Activated naive CD4-positive, alpha-beta T cell treated with anti-CD3 and anti-CD28 coated beads for 36 hours (primary cell): ENCODE measurements at places on chromosomes 7 and 10.

DNA sequence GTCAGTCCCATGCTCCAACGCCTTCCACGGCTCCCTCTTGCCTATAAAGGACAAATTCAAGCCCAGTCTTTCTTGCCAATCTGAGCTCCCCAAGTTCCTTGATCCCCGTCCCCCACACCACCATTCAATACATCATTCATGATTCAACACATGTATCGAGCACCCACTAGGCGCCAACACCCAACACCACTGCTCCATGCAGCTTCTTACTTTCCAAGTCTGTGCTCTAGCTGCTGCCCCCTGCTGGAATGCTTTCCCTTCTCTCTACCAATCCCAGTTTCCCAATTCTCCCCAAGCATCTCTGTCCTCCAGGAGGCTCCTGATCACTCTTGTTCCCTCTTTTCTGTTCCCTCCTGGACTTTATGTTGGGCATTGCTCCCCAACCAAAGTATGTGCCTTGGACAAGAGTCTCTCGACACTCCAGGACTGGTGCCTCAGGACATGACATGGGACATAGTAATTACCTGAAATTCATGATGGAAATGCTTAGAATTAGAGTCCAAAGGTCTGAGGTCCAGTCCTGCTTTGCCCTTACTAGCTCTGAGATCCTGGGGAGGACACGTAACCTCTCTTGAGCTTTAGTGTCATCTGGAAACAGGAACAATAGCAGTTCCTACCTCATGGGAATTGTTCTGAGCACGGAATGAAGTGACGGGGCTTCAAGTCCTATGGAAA is 172.7 kb downstream of the NEURL1 start:
- no peaks in the 10 kb centered on the region for H3K36me3 ChIP-seq
- H3K27ac ChIP-seq, result no peak overlapping the region
- DNase-seq, result peak; percentile 19
- H3K4me1 ChIP-seq, result peaks cover 14% of the 10 kb centered on the region
- no peaks in the 10 kb centered on the region for H3K27me3 ChIP-seq

DNA sequence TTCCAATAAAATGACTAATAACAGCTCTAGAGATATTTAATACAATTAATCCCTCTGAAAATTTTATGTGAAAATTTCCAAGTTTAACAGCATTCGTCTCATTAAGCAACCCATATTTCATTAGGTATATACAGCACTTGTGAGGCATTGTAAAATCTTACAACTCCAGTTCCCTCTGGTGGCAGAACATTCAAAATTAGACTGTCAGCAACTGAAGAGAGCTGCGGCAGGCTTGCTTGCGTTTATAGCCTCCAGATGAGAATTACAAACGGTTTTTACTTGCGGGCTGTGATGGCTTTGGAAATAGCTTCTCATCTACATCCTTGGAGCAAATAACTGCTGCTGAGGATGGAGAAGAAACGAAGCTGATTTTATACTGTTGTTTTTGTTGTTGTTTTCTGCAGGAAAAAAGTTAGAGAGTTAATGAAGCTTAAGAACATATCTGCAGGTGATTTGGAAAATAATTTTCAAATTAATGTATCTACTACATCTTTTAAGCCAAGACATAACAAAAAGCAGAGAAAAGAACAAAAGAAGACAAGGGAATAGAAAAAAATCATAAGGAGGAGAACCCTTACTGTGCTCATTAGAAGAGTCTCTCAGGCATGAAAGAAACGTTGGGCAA is 171.3 kb downstream of the MAGI2 start:
- H3K27ac ChIP-seq, result no peak overlapping the region
- H3K36me3 ChIP-seq, result no peaks in the 10 kb centered on the region
- H3K27me3 ChIP-seq, result peaks cover 7% of the 10 kb centered on the region
- DNase-seq, result no peak
- no peak overlapping the region for H3K4me3 ChIP-seq

DNA sequence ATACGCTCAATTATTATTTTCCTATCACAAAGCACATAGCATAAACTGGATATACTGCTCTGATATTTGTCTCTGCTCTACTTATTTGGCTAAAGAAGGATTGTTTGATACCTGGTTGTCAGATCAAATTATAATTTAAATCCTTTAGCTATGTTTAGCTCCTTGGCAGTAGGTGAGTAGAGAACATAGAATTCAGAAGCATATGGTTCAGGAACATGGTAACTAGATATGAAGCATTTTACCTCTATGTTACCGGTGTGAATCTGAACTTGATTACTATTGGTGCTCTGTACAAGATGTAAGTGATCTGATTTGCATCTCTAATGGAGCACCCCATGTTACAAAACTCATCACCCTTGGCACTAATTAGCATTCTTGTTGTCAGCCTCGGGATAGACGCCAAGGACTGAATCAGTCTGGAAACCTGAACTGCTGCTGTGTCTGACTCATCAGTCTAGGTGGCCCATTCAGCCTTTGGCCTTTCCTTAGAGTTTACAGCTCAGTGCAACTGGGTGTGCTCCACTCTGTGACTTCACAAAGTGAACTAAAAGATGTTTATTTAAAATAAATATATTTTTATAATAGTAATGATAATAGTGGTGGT is 12.3 kb upstream of the MYPN start:
- H3K27ac ChIP-seq, result no peak overlapping the region
- DNase-seq, result no peak
- no peaks in the 10 kb centered on the region for H3K4me1 ChIP-seq
- H3K36me3 ChIP-seq, result no peaks in the 10 kb centered on the region
- H3K27me3 ChIP-seq, result no peaks in the 10 kb centered on the region
- no peak overlapping the region for H3K4me3 ChIP-seq

- H3K4me1 ChIP-seq, result peaks cover 8% of the 10 kb centered on the region
- H3K4me3 ChIP-seq, result no peak overlapping the region
- no peaks in the 10 kb centered on the region for H3K36me3 ChIP-seq
- peaks cover 11% of the 10 kb centered on the region for H3K27me3 ChIP-seq
Observed at GRCh38 chr10:128222332-128222849, 96.2 kb upstream of the MKI67 start.

DNA sequence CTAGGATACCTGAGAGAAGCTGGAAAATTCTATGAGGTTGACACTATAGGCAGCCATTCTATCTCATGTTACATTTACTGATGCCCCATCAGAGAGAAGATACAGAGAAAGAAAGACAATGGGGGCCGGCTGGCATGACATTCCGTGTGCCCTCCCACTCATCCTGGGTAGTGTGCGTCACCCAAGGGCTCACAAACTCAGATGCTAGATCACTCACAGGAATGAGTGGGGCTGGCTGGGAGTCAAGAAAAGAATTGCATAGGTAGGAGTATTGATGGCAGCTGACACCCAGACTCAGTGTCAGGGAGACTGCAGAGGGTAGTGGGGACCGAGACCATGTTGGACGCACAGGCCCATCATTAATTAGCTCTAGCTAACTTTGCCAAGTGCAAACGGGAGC is 1113.5 kb upstream of the AUTS2 start:
- H3K27ac ChIP-seq, result no peak overlapping the region
- no peaks in the 10 kb centered on the region for H3K27me3 ChIP-seq
- H3K36me3 ChIP-seq, result no peaks in the 10 kb centered on the region
- no peak for DNase-seq
- no peaks in the 10 kb centered on the region for H3K4me1 ChIP-seq

DNA sequence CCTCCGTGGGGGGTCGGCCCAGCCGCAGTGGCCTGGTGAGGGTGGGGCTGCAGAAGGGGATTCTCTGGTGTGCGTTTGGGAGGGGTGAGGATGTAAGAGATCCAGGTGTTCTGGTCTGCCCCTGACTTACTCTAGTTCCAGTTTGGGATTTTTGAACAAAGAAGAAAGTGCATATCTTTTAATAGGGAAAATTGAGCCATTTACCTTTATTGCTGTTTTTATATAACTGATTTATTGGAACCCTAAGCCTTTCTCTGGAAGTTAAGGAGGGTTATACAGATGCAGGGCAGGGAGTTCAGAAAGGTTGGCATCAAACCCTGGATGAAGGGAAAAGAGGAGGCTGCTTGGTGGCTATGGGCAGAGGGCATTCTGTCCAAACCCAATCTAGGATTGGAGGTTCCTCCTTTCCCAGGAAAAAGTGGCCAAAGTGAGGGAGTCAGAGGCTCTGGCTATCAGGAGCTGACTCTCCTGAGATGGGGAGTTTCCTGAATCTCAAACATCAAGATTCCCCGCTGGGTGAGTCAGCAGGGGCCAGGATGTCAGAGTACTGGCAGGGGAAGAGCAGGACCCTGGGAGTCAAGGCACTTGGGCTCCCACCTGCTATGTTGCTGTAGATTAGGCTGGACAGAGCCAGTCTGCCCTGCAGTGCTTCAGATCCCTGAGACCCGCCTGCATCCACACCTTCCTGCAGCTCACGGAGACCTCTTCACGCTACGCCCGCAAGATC is 67.5 kb downstream of the CLIP2 start:
- no peaks in the 10 kb centered on the region for H3K36me3 ChIP-seq
- H3K27me3 ChIP-seq, result no peaks in the 10 kb centered on the region
- H3K4me3 ChIP-seq, result no peak overlapping the region
- DNase-seq, result no peak
- H3K4me1 ChIP-seq, result no peaks in the 10 kb centered on the region
- no peak overlapping the region for H3K27ac ChIP-seq
